ENCODE measurements at places on chromosomes 4 and X. TPM values are rescaled to one million over a fixed set of nuclear protein-coding genes. Genes with fewer than 3 reads are reported as not detected.

Gene ADGRG2
- total RNA-seq = 6.6 TPM

DNA sequence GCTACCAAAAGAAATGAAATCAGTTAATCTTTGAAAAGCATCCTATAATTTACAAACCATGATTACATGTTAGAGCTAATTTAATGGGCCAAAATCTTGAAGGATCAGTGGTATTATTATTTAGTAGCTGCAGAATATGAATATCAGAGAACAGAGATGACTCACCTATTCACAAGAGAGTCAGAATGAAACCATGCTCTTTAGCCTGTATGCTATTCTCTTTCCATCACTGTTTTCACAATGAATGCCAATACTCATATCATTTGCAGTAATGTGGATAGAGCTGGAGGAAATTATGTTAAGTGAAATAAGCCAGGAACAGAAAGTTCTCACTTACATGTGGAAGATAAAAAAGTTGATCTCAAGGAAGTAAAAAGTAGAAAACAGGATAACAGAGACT is 414.1 kb downstream of the CENPC start:
- no peak for DNase-seq

Gene PABPC1L2B
- not detected for total RNA-seq

- DNase-seq = no peak
Measured at GRCh38 chr4:74292111-74292870, 16.0 kb upstream of the EPGN start.

Gene MUC7
- total RNA-seq = not detected

Gene XIAP
- 95.3 TPM for total RNA-seq

- DNase-seq = no peak
Measured at GRCh38 chr4:172514011-172514410, 654.6 kb upstream of the GALNT7 start.

DNA sequence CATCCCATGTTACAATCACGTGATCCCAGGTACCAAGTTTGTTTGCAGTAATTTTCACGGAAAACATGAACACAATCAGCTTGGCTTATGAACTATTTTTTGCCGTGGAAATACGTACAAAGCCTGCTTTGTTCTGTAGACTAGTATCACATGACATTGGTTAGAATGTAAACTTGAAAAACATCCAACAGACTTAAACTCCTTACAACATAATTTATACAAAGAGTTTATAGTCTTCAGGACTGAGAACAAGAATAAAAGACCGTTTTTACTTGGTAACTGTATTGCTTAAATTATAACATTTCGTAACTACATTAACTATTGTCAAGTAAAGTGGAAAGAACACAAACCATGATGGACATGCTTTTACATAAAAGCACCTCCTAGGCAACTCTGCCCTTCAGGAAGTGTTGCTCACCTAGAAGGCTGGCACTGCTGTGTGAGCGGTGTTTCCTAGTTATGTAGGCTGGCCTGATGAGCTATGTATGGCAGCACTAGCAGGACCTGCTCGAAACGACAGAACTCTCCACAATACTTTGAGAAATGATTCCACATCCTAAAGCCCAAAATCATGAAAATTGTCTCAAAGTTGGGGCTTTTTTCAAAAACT is 41.8 kb upstream of the WDR1 start:
- no peak for DNase-seq

- DNase-seq = no peak
Measured at GRCh38 chrX:49884290-49884862, 5.1 kb downstream of the USP27X start.

Measured in occipital lobe (tissue), 3 donors.